ENCODE measurements at places on chromosomes 16 and 17. TPM values are rescaled to one million over a fixed set of nuclear protein-coding genes. Genes with fewer than 3 reads are reported as not detected.

GRCh38 chr16:72174726-72175125 is 2.8 kb upstream of the PMFBP1 start:
- DNase-seq, result no peak

Gene ARHGAP23
- total RNA-seq, result 70.3 TPM

DNA sequence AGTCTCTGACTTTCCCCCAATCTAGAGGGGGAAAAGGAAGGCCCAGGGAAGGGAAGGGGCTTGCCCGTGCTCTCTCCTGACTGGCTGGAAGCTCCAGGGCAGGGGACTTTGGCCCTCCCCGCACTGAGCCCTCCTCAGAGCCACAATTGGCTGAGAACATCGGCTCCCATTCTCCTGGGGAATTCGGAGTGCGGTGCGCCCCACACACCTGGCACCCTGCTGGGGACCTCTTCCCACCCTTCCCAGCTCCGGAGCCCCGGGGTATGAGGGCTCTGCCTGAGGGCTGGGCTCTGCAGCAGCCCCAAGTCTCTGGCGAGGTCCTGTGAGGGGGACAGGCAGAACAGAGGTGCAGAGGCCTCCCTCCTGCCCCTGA is 36.0 kb downstream of the PIMREG start:
- DNase-seq, result no peak

DNA sequence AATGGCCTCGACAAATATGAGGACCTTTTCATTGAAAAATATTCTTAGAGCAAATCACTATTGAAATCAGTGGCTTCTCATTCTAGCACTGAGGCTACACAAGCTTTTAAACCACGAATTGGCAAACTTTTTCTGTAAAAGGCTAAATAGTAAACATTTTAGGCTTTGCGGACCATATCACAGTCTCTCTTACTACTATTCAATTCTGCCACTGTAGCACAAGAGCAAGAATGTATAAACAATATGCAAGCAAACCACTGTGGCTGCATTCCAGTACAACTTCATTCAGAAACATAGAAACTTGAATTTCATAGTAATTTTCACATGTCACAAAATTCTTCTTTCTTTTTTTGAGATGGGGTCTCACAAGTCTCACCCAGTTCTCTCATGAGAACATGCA is 49.1 kb downstream of the PHLPP2 start:
- DNase-seq, result no peak

Gene NLRC3
- total RNA-seq, result 1.1 TPM

DNA sequence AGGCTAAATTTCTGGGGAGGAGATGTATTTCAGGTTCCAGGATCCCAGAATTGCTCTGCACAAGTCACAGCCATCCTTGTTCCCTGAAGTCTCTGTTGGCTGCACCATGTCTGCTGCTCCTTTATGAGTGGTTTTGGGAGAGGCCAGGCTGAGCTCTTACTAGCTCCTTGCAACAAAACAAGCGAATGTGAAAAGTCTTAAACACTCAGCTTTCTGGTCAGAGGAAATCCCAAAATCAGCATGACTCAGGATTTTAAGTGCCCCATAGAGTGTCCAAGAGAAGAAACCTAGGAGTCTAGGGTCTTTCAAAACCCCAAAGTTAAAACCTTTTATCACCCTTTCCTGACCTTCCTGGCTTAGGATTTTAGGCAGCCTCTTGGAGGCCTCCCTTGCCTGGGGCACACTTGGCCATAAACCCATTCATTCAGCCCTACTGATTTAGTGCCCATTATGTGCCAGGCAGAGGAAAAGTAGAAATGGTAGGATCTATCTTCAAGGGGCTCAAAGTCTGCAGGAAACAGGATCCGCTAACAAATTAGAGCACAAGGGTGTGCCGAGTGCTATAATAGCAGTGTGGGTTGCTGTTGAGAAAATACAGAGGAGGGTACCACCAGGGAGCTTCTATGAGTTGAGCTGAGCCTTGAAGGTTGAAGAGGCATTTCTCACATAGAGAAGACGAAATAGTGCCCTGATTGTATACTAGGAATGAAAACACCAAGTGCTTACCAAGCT is 36.9 kb downstream of the SOST start:
- no peak for DNase-seq

GRCh38 chr16:22926105-22926751 is 112.3 kb downstream of the HS3ST2 start:
- DNase-seq, result peak; percentile 38
